ENCODE measurements at places on chromosomes 2 and 18. TPM values are rescaled to one million over a fixed set of nuclear protein-coding genes. Genes with fewer than 3 reads are reported as not detected.

DNA sequence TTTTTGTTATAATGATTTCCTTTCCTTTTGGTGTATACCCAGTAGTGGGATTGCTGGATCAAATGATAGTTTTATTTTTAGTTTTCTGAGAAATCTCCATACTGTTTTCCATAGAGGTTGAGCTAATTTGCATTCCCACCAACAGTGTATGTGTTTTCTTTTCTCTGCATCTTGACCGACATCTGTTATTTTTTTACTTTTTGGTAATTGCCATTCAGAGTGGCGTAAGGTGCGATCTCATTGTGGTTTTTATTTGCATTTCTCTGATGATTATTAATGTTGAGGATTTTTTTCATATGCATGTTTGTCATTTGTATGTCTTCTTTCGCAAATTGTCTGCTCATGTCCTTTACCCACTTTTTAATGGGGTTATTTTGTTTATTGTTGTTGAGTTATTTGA lies 58.1 kb downstream of the ARHGAP25 start:
- DNase-seq = no peak

Gene FAM124B
- 2.7 TPM for total RNA-seq

DNA sequence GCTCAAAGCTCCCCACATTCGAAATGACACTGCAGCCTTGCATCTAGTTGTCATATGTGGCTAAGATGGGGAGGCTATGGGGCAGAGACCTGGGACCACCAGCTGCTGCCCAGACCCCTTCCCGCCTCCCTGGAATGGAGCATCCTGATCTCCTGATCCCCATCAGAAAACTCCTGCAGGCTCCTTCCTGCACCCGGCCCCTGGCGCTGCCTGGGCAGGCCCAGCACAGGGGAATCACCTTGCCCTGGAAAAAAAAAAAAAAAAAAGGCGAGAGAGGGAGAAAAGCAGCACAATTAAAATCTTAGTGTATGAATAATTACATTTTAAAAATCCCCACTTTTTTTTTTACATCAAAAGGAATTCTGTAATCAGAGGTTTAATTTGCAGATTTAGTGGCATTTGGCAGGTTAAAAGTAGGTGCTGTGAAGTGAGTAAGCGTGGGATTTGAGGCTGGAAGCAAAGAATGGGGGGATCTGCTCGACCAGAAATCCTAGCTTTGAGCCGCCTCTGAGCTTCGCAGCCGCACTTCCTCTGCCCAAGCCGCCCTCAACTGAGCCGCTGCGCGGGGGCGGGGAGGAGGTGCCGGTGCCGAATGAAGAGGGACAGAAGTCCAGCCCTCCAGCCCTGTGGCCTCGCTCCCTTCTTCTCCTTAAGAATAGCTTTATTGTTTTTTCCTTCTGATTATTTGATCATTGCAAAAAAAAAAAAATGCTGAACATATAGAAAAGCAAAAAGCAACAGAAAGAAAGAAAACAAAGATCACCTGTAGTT lies 30.0 kb downstream of the THNSL2 start:
- DNase-seq = no peak

Gene COL3A1
- 67.2 TPM for total RNA-seq

- DNase-seq = no peak
Measured at GRCh38 chr18:51957001-51957400, 383.0 kb upstream of the DCC start.

- DNase-seq = no peak
Measured at GRCh38 chr2:32947484-32948143, 861 bp downstream of the LTBP1 start.

Gene RAB6C
- not detected for total RNA-seq

DNA sequence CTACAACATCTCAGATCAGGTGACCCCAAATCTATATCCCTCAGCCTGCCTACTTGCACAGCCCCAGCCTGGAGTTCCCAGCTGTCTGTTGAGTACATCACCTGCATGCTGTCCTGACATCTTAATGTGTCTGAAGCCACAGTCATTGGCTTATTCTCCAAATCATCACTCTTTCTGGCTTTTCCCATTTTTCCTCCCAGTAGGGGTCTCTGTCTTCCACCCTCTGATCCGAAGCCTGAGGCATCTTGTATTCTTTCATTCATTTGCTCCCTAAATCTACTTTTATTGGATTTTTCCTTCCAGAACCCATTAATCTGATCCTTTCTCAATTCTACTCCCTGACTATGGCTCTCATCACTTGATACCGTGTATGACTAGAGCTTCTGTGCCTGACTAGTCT lies 332.9 kb upstream of the DCC start:
- no peak for DNase-seq

DNA sequence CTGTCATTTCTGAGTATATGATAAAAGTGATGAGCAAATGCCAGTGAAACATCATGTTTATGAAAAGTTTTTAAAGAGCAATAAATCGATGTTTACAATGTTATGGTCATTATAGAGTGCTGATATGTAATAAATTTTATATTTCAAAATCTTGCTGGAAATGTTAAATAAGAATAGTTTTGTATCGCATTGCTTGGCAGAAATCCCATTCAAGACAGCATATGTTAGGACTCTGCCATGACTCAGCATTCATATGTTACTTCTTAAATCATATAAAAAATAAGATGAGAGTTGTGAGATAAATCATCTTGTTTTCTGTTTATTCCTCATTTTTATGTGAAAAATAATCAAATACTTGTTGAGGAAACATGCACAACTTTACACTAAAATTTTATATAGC lies 949.9 kb upstream of the NRXN1 start:
- DNase-seq = no peak

GRCh38 chr18:78995740-78996395 lies 16.2 kb downstream of the SALL3 start:
- no peak for DNase-seq

DNA sequence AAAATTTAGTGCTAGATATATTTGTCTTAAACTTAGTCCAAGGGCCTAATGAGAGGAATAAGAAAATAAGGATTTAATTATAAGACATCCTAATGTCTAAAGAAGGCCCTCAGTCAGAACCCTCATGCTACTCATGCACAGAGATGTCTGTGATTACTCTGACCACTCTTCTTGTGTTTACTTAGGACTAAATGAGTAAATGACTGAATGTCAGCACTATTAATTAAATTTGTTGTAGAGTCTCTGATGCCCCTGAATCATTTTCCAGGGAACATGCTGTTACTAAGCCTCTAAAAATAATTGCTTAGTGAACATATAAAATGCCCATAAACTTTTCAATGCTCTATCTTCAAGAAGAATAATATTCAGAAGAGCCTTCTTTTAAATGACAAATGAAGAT lies 32.4 kb downstream of the GULP1 start:
- no peak for DNase-seq

DNA sequence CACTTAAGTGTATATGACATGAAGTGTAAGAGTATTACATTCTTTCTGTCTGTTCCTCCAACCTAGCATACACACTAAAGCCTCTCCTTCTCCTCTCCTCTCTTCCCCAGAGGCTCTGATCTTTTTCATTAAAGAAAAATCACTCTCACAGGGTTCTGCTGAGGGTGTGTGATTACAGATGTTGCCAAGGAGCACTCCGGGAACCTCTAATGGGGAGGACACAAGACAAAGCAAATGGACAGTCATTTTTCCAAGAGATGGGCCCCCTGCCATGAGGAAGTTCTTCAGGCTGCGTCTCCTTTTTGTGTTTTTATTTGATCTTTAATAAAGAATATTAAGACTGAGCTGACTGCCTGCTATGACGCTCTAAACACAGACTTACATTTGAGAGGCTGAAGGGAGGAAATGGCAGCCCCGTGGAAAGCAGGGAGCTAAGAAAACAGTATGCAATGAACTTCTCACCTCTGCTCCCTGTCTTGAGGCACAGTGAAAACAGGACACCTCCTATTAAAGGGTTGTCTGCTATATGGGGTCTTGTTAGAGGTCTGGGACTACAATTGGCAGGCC lies 578.1 kb downstream of the PIK3C3 start:
- DNase-seq = no peak

Gene NEUROD1
- not detected for total RNA-seq

Gene UGT1A10
- total RNA-seq = 29.3 TPM

DNA sequence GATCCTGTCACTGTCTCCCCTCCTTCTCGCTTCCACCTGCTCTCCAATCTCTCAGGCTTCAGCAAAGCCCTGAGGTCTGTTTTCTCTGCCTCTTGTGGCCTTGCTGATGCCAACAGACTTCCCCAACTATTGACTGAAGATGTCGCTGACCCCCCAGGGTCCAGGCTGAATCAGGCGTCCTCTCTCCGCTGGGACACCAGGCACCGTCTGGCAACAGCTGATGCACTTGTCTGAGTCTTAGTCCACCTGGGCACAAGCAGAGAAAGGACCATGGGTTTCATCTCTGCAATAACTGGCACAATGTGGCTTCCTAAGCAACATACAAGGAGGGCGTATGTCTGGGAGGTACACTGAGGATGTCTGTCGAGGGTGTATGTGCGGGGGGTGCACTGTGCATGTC lies 248.7 kb upstream of the MYT1L start:
- no peak for DNase-seq

DNA sequence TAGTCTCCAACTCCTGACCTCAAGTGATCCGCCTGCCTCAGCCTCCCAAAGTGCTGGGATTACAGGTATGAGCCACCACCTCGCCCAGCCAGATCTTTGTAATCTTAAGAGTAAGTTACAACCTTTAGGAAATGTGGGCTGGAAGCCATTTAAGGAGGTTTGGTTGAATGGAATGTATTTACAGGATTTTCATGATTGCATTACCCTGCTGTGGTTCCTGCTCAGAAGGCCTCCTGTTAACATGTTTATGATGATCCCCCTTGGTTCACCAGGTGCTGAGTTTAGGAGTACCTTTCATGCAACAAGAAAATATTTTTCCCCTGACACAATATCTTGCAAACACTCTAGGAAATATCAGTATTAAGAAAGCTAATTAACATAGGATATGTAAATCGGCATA lies 187.4 kb upstream of the SH3BP4 start:
- no peak for DNase-seq

DNA sequence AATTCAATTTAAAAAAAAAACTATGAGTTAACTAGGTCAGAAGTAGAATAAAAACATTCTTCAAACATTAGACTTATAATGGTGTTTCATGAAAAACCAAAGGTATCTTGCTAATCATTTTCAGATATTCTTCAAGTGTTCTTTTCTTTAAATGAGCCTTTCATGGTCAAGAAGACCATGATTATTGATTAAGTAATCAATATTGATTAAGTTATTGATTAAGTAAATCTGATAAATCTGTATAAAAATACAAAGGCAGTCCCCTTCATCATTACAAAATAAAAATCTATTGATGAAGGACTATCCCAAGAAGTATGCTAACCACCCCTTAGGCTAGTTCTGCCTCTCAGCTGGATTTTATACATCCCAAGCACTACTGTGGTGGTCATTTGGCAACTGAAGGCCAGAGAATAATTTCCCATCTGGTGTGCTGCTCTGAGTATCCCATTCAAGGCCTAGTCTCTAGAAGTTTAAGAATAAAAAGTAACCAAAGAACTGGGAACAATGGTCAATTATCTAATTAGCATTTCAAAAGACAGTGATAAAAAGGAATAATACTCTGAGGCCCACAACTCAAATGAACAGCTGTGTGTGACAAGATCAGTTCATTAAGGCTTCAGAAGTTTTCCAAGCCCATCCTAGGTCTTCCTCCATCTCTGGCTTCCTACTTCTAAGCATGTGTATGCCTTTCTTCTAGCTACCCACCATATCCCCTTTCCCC lies 63.5 kb downstream of the TCF4 start:
- DNase-seq = no peak

- DNase-seq = no peak
Measured at GRCh38 chr2:82215212-82215611, 1910.7 kb upstream of the LRRTM1 start.

DNA sequence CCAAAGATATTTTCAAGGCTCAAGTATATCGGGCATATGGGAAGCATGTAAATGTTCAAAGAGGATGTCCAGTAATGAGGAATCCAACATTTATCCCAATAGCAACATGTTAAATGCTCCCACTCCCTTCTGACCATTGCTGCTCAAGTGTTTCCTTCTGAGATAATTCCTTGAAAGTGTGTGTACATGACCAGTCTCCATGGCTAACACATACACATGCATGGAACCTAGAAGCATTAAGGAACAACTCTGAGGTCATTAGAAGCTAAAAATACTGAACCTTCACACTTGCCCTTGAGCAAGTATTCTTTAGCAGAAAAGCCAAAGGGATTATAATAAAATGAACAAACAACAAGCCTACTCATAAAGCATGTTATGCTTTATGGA lies 433.8 kb upstream of the TCF4 start:
- DNase-seq = no peak

DNA sequence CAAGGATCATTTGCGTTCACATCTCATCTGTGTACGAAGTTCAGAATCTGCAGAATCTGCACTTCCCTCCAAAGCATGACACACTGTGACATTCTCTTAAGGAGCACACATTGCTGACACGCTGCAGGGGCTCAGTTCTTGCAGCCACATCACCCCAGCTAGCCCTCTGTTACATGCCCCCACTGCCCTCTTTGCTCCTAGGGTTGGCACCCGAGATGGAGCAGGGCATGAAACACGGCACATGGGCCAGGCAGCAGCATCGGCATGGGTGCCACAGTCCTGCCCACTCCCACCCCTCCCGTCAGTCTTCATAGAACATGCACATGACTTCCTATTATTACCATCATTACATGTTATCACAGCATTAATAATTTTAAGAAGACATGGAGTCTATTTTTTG lies 76.4 kb downstream of the COL6A3 start:
- no peak for DNase-seq
